ENCODE measurements at places on chromosomes 1 and 21. TPM values are rescaled to one million over a fixed set of nuclear protein-coding genes. Genes with fewer than 3 reads are reported as not detected.

GRCh38 chr1:89688607-89689006, 55.7 kb downstream of the LRRC8C start:
- DNase-seq, result peak; percentile 23

DNA sequence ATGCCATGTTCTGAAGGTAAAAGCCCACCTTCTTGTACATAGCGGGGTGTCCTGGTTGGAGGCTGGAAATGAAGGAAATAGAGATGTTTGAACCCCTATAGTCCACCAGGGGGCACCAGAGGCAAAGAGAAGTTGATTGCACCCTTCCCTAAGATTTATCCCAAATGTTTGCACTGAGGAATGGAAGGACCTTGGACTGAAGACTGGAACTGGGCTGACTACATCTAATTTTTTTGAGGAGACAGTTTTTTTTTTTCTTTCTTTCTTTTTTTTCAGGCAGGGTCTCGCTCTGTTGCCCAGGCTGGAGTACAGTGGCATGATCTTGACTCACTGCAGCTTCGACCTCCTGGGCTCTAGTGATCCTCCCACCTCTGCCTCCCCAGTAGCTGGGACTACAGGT, 55.3 kb upstream of the EIF4G3 start:
- DNase-seq, result peak; percentile 70

GRCh38 chr1:53878492-53879105, 11.0 kb downstream of the YIPF1 start:
- peak; percentile 55 for DNase-seq

DNA sequence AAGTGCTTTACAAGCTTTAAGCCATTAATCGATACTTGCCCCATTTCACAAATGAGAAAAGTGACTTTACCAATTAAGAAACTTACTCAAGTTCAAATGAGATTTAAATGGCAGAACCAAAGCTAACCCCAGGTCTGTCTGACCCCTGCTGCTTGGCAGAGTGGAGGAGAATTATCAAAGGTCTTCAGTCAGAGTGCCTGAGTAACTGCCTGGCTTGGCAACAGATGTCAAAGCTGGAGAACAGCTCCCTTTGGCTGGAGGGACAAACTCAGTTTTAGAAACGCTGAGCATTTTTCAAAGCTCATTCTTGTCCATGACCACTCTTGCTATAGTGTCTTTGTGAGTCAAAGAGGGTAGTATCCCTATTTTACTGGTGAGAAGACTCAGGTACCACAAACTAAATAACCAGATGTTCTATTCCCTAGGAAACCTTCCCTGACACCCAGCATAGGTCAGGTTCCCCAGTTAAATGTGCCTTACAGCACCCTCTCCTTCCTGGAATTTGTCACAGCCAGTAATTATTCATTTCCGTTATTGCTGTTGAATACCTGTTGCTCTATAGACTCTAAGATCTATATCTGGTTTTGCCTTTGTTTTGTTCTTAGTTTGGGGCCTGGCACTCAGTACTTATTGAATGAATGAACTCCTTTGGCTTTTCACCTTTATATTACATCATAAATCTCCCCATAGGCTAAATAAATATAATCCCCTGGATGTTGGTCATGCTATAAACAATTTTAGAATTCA, 5.0 kb upstream of the BCAR3 start:
- DNase-seq, result no peak

DNA sequence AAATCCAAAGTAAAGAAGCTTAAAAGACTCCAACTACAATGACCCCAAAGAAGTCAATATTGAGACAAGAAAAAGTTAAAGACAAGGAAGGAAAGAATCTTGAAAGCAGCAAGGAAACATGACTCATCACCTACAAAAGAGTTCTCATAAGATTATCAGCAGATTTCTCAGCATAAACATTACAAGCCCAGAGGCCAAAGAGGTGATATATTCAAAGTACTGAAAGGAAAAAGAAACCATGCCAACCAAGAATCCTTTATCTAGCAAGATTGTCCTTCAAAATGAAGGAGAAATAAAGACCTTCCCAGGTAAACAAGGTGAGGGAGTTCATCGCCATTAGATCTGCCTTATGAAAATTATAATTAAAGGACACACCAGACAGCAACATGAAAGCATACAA, 49.8 kb downstream of the CSMD2 start:
- peak; percentile 86 for DNase-seq

- no peak for DNase-seq
These were observed 44.6 kb downstream of the WNT9A start for GRCh38 chr1:227903061-227903521.

- no peak for DNase-seq
These were observed 106.7 kb downstream of the RNF220 start for GRCh38 chr1:44511769-44512168.

- no peak for DNase-seq
These were observed 78.7 kb upstream of the VAV3 start for GRCh38 chr1:108043707-108044106.

GRCh38 chr1:179052776-179053175, 27.1 kb downstream of the FAM20B start:
- DNase-seq, result no peak

DNA sequence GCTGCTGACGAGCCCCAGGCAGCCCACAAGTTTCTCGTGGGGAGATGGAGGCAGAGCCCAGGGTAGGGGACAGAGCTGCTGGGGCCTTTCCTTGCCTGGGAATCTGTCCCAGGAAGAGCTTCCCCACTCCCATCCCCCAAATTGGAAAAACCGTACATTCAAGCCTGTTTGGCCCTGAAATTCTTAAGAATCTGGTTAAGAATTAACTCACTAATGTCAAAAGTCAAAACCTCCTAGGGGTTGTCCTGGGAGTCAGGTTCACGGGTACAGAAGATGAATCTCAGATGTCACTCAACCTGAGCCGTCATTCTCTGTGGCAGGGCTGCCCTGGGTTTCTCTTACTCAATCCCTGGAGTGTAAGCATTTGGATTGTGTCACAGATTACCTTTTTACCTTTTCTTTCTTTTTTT, 8.4 kb downstream of the C1orf115 start:
- DNase-seq, result no peak

DNA sequence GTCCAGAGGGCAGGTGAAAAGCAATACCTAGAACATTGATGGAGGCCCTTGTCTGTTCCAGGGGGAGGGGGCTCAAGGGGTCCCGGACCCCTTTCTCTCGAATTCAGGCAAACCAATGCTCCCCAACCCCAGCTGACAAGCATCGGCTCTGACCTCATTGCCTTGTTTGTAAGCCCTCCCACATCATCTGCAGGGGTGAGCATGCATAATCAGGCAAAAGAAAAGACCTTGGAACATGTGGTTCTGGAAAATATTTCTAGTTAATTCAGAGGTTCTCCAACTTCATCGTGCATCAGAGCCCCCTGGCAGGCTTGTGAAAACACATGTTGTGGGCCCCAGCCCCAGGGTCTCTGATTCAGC, 231.3 kb downstream of the TOMM20 start:
- no peak for DNase-seq

- no peak for DNase-seq
These were observed 31.7 kb upstream of the DMRTA2 start for GRCh38 chr1:50454911-50455310.

The S100A16 gene
- total RNA-seq, result 138 TPM

The HSD11B1 gene
- total RNA-seq, result 4.3 TPM

The SNX7 gene
- total RNA-seq, result 62.8 TPM

The FABP3 gene
- 2.7 TPM for total RNA-seq

The ATP5PF gene
- 169 TPM for total RNA-seq

The KIF21B gene
- 1.2 TPM for total RNA-seq

The CCDC185 gene
- not detected for total RNA-seq

The S100A9 gene
- total RNA-seq, result not detected

The S100A6 gene
- 526 TPM for total RNA-seq

The AMY2A gene
- not detected for total RNA-seq
